ENCODE measurements at places on chromosomes 3 and 15. TPM values are rescaled to one million over a fixed set of nuclear protein-coding genes. Genes with fewer than 3 reads are reported as not detected.
A peak's percentile ranks its signal among the peaks of the same experiment; 100 is the strongest.

Gene GOLGA8R
- total RNA-seq = not detected

Gene ZBTB47
- 4.4 TPM for total RNA-seq

DNA sequence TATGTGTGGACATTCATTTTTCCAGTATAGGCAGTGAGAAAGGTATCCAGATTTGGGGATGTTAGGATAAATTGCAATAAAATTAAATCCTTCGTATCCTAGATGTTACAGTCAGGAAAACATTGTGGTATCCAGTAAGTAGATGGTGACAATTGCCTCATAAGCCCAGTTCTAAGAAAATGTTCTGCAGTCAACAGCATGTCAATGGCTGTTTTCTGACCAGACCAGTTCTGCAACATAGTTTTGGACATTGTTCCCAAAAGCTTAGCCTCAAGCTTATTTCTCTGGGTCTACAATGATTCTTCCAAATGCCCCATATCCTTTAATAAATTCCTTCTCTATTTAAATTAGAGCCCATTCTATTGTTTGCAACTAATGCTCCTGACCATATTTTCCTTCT lies 480.7 kb downstream of the FHIT start:
- no peak overlapping the region for H3K27ac ChIP-seq
- H3K27me3 ChIP-seq = no peaks in the 10 kb centered on the region
- H3K4me1 ChIP-seq = peaks cover 8% of the 10 kb centered on the region

DNA sequence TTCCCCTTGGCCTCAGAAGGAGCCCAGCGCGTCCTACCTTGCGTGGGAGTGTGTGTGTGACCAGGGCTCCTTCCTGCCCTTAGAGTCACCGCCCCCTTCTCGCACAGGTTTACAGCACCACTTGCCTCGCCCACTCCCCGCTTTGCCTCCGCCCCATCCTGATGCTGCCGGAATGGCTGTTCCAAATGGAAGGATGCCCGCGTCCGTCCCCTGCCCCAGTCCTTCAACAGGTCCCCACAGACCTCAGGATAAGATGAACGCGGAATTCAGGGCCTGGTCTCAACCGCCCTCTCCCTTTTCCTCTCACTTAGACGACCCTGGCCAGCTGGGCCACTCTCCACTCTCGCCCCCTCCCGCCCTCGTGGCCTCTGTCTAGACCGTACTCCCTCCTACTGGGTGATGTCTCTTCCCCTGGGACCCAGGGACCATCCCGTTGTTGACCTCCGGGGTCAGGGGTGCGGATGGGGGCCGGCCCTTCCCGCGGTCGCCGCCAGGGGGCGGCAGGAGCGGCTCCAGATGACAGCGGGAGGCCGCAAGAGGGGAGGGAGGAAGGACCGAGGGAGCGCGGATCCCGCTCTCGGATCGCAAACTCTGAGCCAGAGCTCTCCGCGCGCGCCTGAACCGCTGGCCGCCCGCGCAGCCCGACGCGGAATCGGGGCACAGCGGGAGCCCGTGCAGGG lies at the start of gene THSD4:
THSD4 (plus strand) TSS at position 585 of the 680 bp plus-strand sequence.
- H3K4me1 ChIP-seq = peaks cover 24% of the 10 kb centered on the region
- no peak within 1 kb of the TSS for H3K27ac ChIP-seq
- DNase-seq = peak; percentile 93
- H3K4me3 ChIP-seq = peak within 1 kb of the TSS; percentile 69
- H3K36me3 ChIP-seq = no peaks in the 10 kb centered on the region

DNA sequence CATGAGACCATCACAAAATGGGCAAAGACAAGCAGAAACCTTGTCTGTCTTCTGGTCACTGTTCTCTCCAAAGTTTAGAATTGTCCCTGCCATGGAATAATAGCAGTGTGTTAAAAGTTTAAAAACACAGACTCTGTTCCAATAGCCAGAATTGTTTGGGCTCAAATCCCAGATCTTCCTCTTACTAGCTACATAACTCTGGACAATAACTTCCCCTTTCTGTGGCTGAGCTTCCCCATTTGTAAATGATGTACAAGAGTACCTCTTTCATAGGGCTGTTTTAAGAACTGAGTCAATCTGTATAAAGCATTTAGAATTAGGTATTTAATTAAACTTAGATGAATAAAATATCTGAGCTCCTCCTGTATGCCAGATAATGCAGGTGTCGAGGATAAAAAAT lies 623.0 kb downstream of the NTRK3 start:
- H3K27ac ChIP-seq = no peak overlapping the region
- no peak overlapping the region for H3K4me3 ChIP-seq
- H3K4me1 ChIP-seq = no peaks in the 10 kb centered on the region
- no peaks in the 10 kb centered on the region for H3K27me3 ChIP-seq
- DNase-seq = no peak

GRCh38 chr3:117045143-117045542 lies 335.6 kb downstream of the TUSC7 start:
- H3K4me3 ChIP-seq = no peak overlapping the region
- no peak overlapping the region for H3K27ac ChIP-seq
- no peaks in the 10 kb centered on the region for H3K36me3 ChIP-seq
- peaks cover 9% of the 10 kb centered on the region for H3K4me1 ChIP-seq
- DNase-seq = peak; percentile 66

GRCh38 chr15:71526060-71526820 lies 284.1 kb upstream of the NR2E3 start:
- no peak overlapping the region for H3K27ac ChIP-seq
- H3K27me3 ChIP-seq = no peaks in the 10 kb centered on the region
- H3K4me1 ChIP-seq = peaks cover 4% of the 10 kb centered on the region
- H3K36me3 ChIP-seq = no peaks in the 10 kb centered on the region
- peak; percentile 16 for DNase-seq
- H3K4me3 ChIP-seq = no peak overlapping the region

GRCh38 chr15:39506146-39506545 lies 74.7 kb upstream of the THBS1 start:
- no peak for DNase-seq
- no peaks in the 10 kb centered on the region for H3K36me3 ChIP-seq
- no peaks in the 10 kb centered on the region for H3K27me3 ChIP-seq

GRCh38 chr3:127801731-127802313 lies 20.5 kb downstream of the MGLL start:
- no peaks in the 10 kb centered on the region for H3K36me3 ChIP-seq
- H3K4me1 ChIP-seq = no peaks in the 10 kb centered on the region
- H3K27me3 ChIP-seq = no peaks in the 10 kb centered on the region
- no peak overlapping the region for H3K4me3 ChIP-seq
- no peak for DNase-seq

- DNase-seq = no peak
- peaks cover 6% of the 10 kb centered on the region for H3K36me3 ChIP-seq
- H3K4me1 ChIP-seq = peaks cover 24% of the 10 kb centered on the region
- H3K27me3 ChIP-seq = no peaks in the 10 kb centered on the region
- H3K4me3 ChIP-seq = peak overlapping the region; percentile 72
Observed at GRCh38 chr3:112560307-112560706, 1.5 kb downstream of the ATG3 start.

DNA sequence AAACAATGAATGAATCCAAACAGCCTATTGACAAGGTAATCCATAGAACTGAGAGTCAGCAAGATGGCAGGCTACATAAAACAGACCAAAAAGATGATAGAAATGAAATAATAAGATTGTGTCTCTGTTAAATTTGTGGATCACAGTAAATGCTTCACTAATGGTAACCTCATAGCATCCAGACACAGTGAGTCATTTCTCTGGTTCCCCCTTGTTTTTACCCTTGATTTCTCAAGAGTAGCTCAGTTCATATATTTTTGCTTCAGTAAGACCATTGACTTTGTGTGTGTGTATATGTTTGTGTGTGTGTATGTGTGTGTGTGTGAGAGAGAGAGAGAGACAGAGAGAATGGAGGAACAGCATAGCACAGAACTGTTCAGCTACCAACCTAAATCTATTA lies 546.9 kb downstream of the RBMS3 start:
- H3K36me3 ChIP-seq = no peaks in the 10 kb centered on the region
- H3K27ac ChIP-seq = no peak overlapping the region
- no peak overlapping the region for H3K4me3 ChIP-seq
- no peak for DNase-seq
- H3K4me1 ChIP-seq = no peaks in the 10 kb centered on the region

GRCh38 chr3:84077479-84077878 lies 881.3 kb upstream of the CADM2 start:
- no peak overlapping the region for H3K4me3 ChIP-seq
- H3K36me3 ChIP-seq = no peaks in the 10 kb centered on the region
- H3K4me1 ChIP-seq = no peaks in the 10 kb centered on the region
- no peak overlapping the region for H3K27ac ChIP-seq

Measured in neural progenitor cell (in vitro differentiated cells).